ENCODE measurements at places on chromosomes 6 and 20.

DNA sequence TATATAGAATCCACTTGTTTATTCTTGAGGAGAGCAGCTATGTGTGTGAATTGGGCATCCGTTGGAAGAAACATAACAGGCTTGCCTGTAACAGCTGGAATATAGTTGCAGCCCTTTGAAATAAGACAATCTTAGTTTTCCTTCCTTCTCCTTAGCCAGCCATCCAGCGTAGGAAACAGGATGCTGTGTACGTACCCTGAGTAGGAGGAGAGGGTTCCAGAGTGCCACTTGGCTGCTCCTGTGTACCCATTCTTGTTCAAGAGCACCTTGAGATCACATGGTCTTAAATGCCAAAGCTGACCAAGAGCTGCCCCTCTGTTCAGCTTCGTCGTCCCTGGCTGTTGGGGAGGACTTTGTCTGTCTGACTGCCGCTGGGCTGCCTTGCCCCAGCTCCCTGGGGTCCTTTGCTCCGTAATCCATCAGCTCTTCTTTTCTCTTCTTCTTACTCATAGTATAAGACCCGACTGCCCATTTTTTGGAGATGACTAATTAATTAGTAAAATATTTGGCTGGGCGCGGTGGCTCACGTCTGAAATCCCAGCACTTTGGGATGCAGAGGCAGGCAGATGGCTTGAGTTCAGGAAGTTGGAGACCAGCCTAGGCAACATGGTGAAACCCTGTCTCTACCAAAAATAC lies 49.0 kb downstream of the RREB1 start:
- DNase-seq = peak; percentile 75

DNA sequence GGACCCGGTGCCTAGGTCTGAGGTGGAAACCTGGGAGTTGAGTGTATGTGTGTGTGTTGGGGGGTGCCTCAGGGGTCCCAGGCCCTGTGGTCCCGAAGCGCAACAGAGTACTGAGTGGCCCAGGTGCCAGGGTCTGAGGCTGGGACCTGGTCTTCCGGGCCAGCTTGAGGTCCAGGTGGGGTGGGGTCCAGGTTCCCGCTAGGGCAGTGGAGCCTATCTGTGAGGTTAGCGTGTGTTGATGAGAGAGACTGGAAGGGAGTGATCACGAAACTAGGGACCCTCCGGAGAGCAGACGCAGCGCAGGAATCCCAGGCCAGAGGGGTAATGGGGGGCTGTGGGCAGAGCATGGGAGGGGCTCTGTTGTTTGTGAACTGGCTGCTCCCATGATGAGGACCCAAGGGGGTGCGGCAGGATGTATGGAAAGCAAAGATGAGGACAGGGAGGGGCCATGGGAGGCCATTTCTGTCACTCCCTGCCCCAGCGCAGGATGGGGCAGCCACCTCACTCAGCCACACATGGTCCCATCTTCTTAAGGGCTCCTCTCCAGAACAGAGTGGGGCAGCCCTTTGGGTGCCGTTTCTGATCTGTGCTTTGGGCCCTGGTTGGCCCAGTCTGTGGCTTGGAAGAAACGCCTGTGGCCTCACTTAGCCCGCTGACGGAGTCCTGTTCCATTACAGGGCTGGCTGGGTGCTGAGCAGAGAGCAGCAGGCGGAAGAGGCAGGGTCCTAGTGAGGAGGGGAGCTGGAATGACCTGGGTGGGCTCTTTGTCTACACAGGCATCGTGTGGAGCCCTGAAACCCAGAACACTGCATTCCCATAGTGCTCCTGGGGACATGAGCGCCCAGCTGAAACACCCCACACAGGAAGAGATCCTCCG lies 872 bp downstream of the HSPA12B start:
- DNase-seq = no peak

- no peak for DNase-seq
Measured at GRCh38 chr6:106180208-106180607, 94.1 kb downstream of the PRDM1 start.

- DNase-seq = no peak
Measured at GRCh38 chr20:39946931-39947330, 742.1 kb downstream of the MAFB start.

GRCh38 chr6:144896289-144896688 lies 611.2 kb downstream of the UTRN start:
- DNase-seq = no peak

DNA sequence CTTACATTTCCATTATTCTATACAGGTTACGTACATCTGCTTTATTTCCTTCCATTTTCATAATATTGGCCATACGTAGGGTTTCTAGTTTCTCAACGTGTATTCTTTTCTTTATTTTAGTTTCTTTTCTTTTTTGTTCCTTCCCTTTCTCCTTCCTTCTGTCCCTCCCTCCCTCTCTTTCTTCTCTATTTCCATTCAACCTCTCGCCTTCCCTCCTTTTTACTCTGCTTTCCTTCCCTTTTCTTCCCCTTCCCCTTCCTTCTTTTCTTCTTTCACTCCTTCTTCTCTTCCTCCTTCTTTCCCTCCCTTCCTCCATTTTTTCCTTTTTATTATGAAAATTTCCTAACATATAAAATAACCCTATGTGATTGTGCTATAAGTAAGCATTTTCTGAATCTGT lies 8.7 kb upstream of the HLA-G start:
- no peak for DNase-seq

DNA sequence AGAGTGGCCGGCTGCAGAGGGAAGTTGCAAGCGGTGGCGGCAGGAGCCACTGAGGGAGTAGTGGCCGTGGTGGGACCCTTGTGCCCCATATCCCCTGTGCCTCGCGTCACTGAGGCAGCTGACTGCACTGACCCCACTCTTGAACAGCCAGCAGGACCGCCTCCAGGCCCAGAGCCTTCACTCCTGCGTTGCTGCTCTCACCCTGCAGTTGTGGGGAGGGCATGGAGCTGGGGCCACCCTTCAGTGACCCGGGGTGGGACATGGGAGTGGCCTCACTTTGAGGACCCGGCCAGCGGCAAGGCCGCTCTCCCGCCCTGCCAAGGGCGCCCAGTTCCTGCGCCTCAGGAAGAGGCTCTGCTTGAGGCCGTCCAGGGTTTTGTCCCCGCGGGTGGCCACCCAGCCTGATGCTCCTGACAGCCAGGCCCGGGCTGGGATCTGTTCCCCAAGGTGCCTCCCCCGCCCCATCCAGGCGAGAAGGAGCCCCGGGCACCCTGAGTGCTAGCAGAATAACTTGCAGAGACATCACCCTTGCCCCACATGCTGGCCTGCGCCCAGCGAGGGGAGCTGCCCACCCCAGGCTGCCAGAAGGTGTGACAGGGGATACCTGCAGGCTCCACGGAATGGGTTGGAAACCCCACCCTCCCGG lies 44.4 kb downstream of the HLA-DRA start:
- no peak for DNase-seq

DNA sequence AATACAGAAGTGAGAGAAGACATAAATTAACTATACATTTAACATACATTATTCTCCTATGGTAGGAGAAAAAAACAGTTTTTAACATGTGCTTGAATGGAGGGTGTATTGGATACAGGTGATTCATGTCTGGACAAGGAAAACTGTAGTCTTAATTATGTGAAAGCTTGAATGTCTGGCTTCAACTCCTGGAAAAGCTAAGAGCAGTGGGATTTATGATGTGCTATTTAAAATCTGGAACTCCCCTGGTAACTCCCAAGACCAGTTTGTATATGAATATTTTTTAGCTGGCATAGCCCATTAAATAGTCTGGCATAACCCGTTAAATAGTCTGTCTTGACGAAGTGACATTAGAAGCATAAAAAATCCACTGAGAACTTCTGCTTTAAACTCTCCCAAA lies 410.0 kb upstream of the PTCHD4 start:
- DNase-seq = no peak

- DNase-seq = no peak
Measured at GRCh38 chr20:38831049-38831691, 25.7 kb downstream of the PPP1R16B start.

GRCh38 chr6:6164367-6164766 lies 156.1 kb downstream of the F13A1 start:
- DNase-seq = no peak

GRCh38 chr20:57397693-57398108 lies 6.5 kb downstream of the RBM38 start:
- no peak for DNase-seq

DNA sequence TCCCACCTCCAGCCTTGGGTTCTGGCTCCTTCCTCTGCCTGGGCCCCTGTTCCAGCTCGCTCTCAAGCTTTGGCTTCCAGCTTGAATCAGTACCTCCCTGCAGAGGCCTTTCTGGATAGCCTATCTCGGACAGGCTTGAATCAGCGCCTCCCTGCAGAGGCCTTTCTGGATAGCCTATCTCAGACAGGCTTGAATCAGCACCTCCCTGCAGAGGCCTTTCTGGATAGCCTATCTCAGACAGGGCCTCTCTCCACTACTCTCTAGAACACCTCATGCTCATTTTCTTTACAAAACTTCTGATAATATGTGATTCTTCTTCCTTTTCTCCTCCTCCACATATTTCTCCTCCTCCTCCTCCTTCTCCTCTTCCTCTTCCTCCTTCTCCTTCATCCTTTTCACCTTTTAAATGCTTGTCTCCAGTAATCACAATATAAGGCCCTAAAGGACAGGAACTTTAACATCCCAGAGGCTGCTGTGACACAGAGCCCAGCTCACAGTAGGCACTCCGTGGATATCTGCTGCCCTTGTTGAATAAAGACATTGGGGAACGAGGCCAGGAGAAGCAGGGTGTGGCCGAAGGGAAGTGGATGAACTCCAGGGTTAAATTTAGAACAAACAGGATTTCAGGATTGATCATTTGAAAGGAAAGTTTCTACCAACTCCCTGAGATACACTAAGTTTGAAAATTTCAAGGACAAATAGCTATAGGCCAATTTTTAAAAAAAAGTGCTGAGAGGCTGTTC lies 9.3 kb upstream of the RPS6KA2 start:
- DNase-seq = no peak

GRCh38 chr20:25491446-25492038 lies 84.1 kb downstream of the GINS1 start:
- DNase-seq = no peak

DNA sequence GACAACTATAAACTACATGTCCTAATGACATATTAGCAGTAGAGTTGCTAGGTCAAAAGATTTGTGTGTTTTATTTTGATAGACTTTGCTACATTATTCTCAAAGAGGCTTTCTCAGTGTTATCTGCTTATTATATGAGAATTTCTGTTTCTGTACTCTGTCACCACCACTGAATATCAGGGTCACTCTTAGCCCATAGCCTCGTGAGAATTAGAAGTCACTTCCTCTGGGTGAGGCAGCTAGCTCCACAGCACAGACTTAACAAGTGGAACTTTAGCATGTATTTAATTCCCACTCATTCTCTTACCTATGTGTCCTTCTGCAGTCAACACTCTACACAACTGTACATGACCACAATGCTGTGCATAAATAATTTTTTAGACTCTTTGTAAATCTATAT lies 6.7 kb downstream of the PHACTR2 start:
- no peak for DNase-seq

DNA sequence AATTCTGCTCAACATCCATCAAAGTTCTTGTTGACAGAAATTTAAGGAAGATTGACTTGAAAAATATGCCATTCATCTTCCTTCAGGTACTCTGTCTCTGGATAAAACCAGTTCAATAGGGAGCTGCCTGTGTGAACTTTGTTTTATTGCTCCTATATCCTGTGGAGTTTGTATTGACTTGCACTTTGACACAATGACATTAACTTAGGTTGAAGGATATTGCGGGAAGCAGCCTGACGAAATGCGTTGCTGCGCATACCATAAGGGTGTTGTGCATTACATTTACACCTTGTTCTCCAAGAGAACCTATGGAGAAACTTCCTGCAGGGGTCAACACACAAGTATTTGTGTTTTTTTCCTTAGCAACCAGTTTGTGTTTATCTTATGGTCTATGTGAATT lies 185.4 kb upstream of the GRIK2 start:
- no peak for DNase-seq

GRCh38 chr20:15742087-15742486 lies 831.2 kb downstream of the KIF16B start:
- no peak for DNase-seq

DNA sequence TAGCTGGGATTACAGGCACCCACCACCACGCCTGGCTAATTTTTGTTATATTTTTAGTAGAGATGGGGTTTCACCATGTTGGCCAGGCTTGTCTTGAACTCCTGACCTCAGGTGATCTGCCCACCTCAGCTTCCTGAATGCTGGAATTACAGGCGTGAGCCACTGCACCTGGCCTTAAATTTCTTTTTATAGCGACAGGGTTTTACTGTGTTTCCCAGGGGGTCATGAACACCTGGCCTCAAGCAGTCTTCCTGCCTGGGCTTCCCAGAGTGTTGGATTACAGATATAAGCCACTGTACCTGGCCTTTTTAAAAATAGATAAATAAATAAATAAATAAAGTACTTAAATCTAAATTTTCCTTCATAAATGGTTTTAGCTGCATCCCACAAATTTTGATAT lies 57.5 kb downstream of the LIN28B start:
- DNase-seq = no peak

GRCh38 chr20:62243906-62244515 lies 5.7 kb downstream of the OSBPL2 start:
- no peak for DNase-seq

- no peak for DNase-seq
Measured at GRCh38 chr20:19181552-19181951, 30.9 kb upstream of the SLC24A3 start.

GRCh38 chr6:50451826-50452400 lies 261.4 kb upstream of the TFAP2D start:
- DNase-seq = no peak

DNA sequence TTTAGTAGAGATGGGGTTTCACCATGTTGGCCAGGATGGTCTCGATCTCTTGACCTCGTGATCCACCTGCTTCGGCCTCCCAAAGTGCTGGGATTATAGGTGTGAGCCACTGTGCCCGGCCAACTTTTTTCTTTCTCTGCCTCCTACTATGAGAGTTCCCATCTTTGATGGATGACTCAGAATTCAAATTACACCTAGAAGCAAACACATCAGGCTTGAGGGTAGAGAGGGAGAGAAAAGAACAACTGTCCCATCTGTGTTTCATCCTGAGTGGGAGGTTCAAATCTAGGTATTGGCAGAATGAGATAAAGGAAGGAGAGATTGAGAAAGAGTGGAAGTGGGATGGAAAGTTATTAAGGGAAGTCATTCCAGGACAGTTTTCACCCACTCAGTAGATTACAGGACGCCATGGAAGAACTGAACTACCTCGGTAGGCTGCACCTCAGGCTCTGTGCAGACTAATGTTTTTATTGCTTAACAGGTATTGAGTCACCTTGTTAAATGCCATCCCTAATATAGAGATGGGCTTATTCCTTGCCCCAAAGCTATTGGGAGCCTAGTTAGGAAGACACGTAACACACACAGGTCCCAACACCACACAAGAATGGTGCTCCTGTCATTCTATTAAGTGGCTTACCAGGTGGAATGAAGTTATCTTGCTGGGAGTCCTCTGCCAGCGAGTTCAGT lies 275.7 kb downstream of the SOX4 start:
- DNase-seq = no peak

DNA sequence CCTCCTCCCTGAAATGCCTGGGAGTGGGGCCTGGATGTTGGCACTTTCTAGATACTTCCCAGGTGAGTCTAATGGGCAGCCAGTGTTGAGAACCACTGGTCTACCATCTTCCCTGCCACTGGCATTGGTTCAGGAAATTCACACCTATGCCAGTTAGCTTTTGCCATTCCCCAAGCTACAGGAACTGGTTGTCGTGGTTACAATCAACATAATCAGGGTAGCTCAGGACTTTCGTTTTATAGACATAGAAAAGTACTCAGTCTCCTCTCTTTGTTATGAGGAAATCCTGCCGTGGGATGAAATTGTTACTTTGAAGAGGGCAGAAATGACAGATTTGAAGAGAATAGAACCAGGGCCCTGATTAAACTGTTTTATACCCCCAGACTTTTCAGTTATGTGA lies 127.9 kb upstream of the FOXO3 start:
- DNase-seq = no peak

Measured in IMR-90 (cell line).